Posterior vena cava (tissue), 2 donors: ENCODE measurements at places on chromosomes 3 and 15. TPM values are rescaled to one million over a fixed set of nuclear protein-coding genes. Genes with fewer than 3 reads are reported as not detected.

Gene ATP8B4
- 21.1 TPM for total RNA-seq

Gene TEX9
- 2.4 TPM for total RNA-seq

Gene GOLGA8T
- total RNA-seq: not detected

Gene DAZL
- not detected for total RNA-seq

Gene TEX55
- not detected for total RNA-seq

Gene ALDH1A3
- total RNA-seq: 29.9 TPM

Gene DHFR2
- total RNA-seq: 7.1 TPM

Gene ADCY5
- total RNA-seq: 41.1 TPM
